ENCODE measurements at places on chromosomes 11 and 22.

DNA sequence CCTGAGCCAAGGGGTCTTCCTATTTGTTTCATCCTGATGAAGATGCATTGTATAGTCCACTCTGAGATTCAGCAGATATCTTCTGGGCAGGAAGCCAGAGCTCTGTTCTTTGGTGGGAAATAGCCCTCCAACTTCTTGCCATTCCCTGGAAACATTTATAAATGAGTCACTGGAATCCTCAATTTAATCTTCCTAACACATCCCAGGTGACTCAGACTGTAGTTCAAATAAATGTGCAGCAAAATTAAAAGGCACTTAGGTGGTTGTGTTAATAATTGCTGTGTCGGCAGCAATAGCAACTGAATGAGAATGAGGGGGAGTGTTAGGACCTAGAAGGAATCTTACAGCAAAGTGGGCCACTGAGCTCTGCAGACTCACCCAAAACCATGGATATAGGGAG lies 108.6 kb downstream of the INSC start:
- DNase-seq, result no peak

DNA sequence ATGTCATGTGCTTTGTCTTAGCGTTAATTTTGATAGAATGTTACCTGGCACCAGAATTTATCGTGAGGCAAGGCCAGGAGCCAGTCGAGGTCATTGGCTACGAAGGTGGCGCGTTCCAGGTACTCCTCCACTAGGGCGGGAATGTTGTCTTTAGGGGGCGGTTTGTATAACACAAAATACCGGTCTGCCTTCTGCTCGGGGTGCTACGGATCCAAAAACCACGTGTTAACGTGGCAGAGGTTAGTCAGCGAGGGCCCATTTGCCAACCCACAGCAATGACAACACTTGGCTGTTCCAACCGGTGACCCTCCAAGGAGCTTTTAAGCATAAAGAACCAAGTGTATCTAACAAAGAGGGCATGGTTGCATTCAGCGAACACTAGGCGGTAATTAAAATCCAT lies 12.5 kb downstream of the ASCC2 start:
- no peak for DNase-seq

GRCh38 chr11:69374110-69374945 lies 80.4 kb downstream of the MYEOV start:
- DNase-seq, result no peak

GRCh38 chr11:37907436-37908218 lies 1309.6 kb upstream of the RAG2 start:
- no peak for DNase-seq

GRCh38 chr11:73596547-73596946 lies 1.4 kb downstream of the FAM168A start:
- no peak for DNase-seq

- peak; percentile 62 for DNase-seq
Observed at GRCh38 chr22:19179497-19180048, 1.0 kb upstream of the SLC25A1 start.

DNA sequence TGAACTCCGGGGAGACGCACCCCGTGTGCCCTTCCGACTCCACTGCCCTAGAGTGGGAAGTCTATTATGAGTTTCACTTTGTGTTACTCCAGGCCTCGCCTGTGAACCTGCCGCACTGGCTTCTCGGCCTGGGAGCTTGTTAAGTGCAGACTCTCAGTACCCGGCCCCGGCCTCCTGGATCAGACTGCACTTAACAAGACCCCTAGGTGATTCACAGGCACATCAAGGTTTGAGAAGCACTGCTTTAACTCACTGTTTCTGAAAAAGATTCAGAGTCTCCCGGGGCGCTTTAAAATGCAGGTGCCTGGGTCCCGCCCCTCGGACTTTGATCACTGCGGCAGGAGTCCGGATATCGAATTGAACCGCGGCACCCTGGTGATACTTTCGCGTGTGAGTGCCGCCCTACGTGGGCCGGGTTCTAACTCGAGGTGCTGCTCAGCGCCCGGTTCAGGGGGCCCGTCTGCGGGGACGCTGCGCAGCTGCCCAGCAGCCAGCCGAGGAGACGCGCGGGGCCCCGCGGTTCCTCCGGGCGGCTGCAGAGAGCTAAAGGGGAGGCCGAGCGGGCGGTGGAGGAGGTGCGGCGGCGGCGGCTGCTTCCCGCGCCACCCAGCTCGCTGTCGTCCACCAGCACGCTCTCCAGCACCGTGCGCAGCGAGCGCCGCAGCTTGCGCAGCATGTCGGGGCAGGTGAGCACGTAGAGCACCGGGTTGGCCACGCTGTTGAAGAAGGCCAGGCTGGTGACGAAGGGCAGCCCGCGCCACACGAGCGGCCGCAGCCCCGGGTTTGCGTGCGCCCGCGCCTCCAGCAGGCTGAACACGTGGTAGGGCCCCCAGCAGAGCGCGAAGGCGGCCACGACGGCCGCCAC lies 3.4 kb downstream of the PTGDR2 start:
- DNase-seq, result no peak

GRCh38 chr22:42336527-42337227 lies 66.2 kb upstream of the TCF20 start:
- DNase-seq, result no peak

- peak; percentile 96 for DNase-seq
Observed at GRCh38 chr22:37953437-37954179, at the start of the genes C22orf23 and POLR2F. Gene C22orf23 (minus strand): TSS chr22:37953601. CDS start chr22:37953149, 452 bp downstream. Gene POLR2F (plus strand): TSS chr22:37953699. CDS start chr22:37953788, 89 bp downstream.

GRCh38 chr22:18024956-18025720 lies 777 bp upstream of the MICAL3 start:
- no peak for DNase-seq

GRCh38 chr11:128814856-128815705 lies 52.0 kb downstream of the KCNJ1 start:
- DNase-seq, result no peak

GRCh38 chr11:88355887-88356286 lies 18.4 kb upstream of the CTSC start:
- DNase-seq, result no peak

GRCh38 chr11:1062075-1062820 lies 12.4 kb upstream of the MUC2 start:
- no peak for DNase-seq

- peak; percentile 62 for DNase-seq
Observed at GRCh38 chr11:111982019-111982464, 43.2 kb upstream of the DLAT start.

DNA sequence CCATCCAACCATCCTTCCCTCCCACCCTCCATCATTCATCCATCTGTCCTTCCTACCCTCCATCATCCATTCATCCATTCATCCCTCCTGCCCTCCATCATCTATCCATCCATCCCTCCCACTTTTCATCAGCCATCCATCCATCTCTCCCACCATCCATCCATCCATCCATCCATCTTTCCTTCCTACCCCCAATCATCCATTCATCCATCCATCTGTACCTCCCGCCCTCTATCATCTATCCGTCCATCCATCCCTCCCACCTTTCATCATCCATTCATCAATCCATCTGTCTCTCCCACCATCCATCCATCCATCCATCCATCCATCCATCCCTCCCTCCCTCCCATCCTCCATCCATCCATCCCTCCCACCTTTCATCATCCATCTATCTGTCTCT lies 968.8 kb downstream of the BRD1 start:
- DNase-seq, result no peak

GRCh38 chr22:37782340-37783168 lies 25.2 kb upstream of the GCAT start:
- no peak for DNase-seq

DNA sequence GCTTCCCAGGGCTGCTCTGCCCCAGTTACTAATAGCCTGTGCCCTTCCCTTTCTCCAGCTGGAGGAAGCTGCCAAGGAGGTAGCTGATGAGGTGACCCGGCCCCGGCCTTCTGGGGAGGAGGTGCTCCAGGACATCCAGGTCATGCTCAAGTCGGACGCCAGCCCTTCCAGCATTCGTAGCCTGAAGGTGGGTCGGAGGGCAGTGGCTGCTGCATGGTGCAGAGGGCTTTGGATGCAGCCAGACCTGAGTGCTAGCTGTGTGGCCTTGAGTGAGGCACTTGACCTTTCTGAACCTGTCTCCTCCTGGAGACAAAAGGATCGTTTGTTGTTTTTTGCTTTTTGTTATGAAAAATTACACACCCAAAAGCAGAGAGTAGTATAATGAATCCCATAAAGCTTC lies 3.4 kb downstream of the MCM5 start:
- no peak for DNase-seq

Measured in activated T-cell treated with anti-CD3 and anti-CD28 coated beads, Interleukin-2, amount 50 U/mL, for 72 hours (primary cell).